ENCODE measurements at places on chromosomes 12 and 14.

GRCh38 chr12:114767906-114768722 lies 84.1 kb upstream of the TBX3 start:
- DNase-seq, result no peak

DNA sequence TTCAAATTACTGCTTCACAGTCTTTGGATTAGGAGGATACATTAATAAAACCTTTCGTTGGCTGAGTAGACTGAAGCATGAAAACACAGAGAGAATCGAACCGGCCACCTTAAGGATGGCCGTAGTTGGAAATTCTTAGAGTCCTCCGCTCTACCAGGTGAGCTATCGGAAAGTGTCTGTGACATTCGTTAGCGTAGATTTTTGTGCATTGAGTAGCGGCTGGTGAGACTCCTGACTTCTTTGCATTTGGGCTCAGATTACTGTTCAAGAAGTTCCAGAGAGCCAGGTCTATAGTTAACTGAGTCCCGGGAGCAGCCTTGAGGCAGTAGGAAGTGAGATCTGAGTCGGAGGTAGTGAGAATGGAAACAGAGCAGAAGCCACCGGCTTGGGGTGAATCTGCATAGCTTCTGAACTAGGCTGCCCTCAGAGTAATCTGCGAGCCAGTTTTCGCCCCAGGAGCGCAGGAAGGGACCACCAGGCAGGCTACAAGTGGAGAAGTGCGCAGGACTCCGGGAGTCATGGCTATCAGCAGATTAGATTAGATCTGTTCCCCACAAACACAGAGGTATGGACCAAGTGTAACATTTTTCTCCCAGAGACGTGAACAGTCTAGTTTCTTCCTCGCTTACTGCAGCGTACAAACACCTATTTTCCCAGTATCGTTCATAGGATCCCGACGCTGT lies 11.0 kb downstream of the OR6S1 start:
- no peak for DNase-seq

DNA sequence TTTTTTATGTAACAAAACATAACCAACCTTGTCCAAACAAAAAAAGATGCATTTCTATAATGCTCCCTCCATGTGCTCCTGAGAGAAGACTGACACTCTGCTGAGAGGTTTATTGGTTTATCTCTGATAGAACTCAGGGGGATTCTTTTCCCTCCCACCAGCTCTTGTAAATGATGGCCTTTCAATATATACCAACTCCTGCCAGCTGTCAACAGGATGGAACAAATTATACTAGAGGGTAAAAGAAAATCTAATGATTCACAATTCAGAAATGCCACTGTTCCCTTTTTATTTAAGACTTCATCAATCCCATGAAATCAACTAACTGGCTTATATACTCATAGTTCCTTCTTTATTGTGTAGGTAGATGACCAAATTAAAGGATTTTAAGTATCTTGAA lies 25.4 kb downstream of the PSMC1 start:
- no peak for DNase-seq

- DNase-seq, result no peak
Measured at GRCh38 chr12:89874146-89874545, 165.5 kb upstream of the ATP2B1 start.

DNA sequence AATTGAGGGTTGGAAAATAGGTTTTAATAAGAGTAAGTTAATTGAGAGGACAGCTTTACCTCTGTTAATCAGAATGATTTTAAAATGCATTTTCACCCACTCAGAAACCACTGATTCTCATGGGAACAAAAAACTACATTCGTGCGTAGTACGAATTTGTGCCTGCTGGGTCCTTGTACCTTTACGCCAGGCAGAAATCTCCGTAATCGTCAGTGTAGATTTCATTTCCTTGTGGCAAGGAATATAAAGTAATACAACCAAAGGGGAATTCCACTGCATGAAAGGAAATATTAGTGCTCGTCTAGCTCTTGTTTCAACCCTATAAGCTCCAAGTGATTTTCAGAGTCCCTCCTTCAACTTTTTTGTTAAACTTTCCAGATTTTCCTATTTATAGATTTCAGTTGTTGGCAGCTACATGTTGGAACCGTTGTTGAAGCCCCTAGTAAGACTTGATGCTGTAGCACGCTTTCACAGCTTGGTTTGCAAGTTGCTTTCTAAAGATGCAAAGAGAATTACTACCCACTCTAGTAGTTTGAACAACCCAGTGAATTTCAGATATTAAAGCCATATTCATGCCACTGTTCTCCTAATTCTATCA lies 90.6 kb downstream of the ETV6 start:
- DNase-seq, result no peak
